ENCODE measurements at places on chromosomes 7 and 10. TPM values are rescaled to one million over a fixed set of nuclear protein-coding genes. Genes with fewer than 3 reads are reported as not detected.

The PPP1R17 gene
- total RNA-seq = not detected

The WEE2 gene
- total RNA-seq = not detected

The RTKN2 gene
- 0.03 TPM for total RNA-seq

The FAM25G gene
- not detected for total RNA-seq

The SAMD9L gene
- total RNA-seq = 4.1 TPM

The ADRB1 gene
- 26.4 TPM for total RNA-seq

The OPALIN gene
- not detected for total RNA-seq

The TPST1 gene
- 4.8 TPM for total RNA-seq

The EVX1 gene
- not detected for total RNA-seq

The CDC123 gene
- total RNA-seq = 44.2 TPM

The FAM25C gene
- total RNA-seq = not detected

The NUPR2 gene
- total RNA-seq = not detected

The COPS6 gene
- total RNA-seq = 86.4 TPM

The CBLL1 gene
- total RNA-seq = 24.1 TPM

The ASAH2 gene
- 1.9 TPM for total RNA-seq

The GHITM gene
- 395 TPM for total RNA-seq

DNA sequence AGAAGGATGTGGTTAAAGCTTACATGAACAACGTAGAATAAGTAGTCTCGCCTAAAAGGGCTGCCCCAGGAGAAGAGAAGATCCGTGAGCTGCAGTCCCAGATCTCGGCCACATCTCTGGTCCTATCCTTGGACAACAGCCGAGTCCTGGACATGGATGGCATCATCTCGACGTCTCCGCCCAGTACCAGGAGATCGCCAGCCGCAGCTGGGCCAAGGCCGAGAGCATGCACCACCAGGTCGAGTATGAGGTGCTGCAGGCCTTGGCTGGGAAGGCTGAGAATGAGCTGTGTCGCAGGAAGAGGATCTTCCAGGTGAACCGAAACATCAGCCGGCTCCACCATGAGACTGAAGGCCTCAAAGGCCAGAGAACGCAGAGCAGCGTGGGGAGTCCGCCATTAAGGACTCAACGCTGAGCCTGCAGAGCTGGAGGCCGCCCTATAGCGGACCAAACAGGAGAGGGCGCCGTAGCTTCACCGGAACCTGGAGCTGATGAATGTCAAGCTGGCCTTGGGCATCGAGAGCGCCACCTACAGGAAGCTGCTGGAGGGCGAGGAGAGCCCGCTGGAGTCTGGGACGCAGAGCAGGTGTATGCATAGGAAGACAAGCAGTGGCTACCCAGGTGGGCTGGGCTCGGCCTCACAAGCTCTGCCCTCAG, 22.2 kb downstream of the LIPK start:
- DNase-seq = no peak

DNA sequence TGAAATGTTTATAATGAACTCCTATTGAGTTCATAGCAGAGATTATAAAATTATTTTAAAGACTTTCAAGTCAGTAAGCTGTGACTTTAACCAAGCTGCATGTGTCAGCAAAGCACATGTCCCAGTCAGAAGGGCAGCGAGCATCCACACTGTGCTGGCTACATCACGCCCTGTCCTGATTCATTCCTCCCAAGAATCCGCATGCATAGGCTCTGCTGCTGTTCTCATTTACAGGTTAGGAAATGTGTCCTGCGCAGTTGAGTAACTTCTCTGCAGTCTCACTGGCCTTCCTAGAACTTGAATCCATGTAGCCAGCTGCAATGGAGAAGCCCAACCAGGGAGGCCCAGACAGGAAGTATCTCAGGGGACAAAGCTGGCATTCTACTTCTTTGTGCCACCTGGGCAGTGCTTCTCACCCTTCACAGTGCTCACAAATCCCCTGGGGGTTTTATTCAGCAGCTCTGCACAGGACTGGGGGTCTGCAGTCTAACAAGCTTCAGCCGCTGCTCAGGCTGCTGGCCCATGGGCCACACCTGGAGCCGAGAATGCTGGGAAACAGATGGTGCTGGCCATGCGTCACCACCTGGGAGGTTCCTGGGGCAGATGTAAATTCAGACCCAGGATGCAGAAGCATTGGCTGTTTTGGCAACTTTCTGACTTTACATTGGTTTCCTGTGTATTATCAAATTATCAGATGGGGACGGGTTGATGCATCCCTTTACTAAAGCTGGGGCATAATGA, 192.8 kb upstream of the GDF10 start:
- DNase-seq = no peak

DNA sequence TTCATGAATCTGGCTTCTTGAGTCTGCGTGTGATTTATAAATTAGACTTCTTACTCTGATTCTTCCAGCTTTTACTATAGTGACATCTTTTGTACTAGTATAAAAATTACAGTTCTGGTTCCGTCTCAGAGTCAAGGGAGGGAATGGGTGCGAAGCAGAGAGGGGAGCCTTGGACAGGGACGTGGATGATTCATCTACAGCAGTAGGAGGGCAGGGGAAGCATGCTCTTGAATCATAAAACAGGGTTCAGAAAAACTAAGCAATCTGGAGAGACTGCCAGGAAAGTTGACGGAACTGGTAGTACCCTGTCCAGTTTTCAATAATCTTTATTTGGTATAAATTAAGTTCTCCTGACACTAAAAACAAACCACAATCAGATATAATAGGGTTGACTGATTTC, 58.1 kb downstream of the ITGA8 start:
- no peak for DNase-seq

DNA sequence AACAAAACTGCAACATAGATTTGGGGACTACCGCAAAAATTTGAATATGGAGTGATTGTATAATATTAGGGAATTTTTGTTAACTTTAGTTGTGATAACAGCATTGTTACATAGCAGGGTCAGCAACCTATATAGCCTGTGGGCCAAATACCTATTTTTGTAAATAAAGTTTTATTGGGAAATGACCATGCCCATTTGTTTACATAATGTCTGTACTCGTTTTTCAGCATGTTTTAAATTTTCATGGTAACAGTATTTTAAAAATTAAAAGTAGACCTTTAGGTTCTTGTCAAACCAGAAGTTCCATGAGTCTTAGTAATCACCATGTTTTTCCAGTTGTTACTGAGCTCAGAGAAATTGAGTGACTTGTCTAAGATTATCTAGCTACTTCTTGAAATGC, 4.7 kb downstream of the BCAP29 start:
- DNase-seq = no peak

DNA sequence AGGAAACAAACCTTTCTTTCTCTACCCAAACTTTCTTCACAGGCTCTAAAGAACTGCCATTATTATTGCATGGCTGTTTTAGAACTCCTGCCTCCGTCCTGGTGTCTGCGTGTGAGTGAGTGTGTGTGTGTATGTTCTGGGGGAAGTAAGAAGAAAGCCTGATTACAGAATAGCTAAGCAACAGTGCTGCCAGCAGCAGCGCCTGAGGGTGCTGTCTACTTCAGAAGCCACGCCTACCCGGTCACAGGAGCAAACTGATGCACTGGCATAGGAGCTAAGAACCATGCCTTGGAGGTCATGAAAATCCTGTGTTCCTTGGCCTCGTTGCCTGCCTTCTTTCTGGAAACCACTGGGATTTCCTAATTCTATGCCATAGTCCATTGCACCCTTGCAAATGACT, 25.2 kb downstream of the LIPK start:
- no peak for DNase-seq

DNA sequence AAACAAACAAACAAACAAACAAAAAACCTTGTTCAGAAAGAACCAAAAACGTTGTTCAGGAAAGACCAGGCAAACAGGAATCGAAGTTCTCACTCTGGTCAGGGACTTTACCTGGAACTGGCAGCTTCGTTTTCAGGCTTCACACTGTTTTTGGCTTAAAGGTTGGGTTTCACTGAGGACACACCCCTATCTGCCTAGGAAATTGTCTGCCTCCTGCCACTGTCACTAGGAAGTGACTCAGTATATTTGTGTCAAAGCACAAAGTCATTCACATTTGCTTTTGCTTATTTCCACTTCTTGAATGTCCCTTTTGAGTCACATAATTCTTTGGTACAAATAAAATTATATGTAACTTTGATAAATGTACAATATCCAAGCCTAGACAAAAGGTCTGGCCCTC, 37.9 kb downstream of the PNLIPRP3 start:
- no peak for DNase-seq

GRCh38 chr10:70915806-70916205, 27.4 kb upstream of the PCBD1 start:
- no peak for DNase-seq

- no peak for DNase-seq
Observed at GRCh38 chr10:69049566-69049961, 38.3 kb upstream of the SRGN start.

GRCh38 chr10:7560519-7560918, 106.2 kb downstream of the ITIH5 start:
- no peak for DNase-seq

- no peak for DNase-seq
Observed at GRCh38 chr7:114141415-114141814, 222.6 kb upstream of the PPP1R3A start.

DNA sequence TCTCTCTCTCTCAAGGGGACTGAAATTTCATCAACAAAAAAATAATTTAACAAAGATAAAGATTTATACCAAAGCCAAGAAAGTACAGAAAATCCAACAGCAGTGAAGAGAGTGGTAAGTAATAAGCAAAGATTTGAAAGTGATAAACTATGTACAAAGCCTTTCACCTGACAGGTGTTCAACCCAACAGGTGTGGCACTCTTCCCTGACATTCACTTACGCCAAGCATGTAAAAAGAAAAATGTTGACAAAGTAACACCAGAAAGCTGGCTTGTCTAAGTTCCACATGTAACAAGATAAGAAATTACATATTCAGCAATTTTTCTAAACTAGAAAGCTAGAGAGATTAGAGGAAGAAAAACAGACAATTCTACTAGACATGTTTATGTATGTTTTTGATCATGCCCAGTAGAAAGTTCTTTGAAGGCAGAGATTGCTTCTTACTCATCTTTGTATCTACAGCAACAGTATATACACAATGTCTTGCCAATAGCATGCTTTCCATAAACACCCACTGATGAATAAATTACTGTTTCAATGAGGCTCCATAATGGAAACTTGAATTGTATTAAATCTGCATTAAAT, 468.5 kb downstream of the PARD3 start:
- no peak for DNase-seq

GRCh38 chr7:23600236-23600635, 3.1 kb downstream of the CCDC126 start:
- DNase-seq = no peak

- no peak for DNase-seq
Observed at GRCh38 chr7:33111614-33112013, 2.4 kb upstream of the RP9 start.

- no peak for DNase-seq
Observed at GRCh38 chr10:113326160-113327111, 226.4 kb upstream of the HABP2 start.

DNA sequence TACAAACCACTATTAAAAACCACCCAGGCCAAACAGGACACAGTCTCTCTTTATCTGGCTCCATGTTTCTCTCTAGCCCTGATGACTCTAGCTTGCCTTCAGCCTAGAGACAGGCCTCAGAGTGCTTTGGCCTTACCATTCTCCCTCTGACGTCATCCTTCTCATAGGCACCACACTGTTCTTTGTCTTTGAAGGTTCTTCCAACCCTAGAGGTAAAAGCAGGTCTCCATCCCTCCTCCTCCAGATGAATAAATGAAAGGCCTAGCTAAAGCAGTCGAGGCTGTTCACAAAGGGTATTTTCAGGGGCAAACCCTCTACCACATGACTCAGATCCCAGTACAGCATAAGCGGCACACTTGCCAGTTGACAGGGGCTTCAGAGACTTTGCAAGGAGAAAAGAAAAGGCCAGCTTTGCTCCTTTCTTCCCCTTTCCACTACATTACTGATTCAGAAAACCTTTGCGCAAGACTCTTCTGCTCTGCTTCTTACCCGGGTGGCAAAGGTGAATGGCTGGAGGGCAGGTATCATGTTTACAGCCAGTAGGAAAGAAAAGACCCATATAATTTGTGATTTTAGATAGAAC, 14.8 kb downstream of the NFE2L3 start:
- no peak for DNase-seq

DNA sequence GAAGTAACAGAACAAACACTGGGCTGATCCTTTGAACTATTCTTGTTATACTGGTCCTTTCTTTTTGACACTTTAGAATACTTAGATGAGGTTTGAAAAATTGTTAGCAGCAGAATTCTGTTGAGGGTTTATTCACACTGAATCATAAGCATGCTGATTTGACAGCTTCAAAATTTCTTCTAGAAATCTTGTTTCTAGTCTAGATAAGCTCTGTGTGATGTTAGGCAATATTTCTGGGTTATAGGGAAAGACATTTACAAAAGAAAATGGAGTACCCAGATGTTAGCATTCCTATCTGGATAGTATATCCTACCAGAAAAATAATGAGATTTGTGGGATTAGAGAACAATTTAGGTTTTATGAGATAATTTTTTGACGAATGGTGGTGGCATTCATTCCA, 12.1 kb downstream of the CSTF2T start:
- no peak for DNase-seq

GRCh38 chr10:32413513-32413912, 32.4 kb upstream of the CCDC7 start:
- no peak for DNase-seq

DNA sequence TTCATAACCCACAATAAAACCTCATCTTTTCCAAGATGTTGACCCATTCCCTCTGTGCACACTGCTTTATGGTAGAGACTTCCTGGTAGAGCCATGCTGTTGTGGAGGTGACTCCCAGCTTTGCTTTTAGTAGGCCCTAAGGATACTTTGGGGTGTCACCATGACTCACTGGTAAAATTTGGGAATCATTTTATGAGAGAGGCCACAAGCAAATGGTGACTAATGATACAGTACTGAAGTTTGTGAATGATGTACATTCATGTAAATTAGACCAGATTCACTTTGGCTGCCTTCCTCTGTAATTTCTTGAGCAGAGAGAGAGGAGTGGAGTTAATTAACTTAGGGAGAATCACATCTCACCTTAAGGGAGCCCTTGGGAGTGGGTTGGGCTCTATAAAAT, 686.5 kb downstream of the LRMDA start:
- no peak for DNase-seq

DNA sequence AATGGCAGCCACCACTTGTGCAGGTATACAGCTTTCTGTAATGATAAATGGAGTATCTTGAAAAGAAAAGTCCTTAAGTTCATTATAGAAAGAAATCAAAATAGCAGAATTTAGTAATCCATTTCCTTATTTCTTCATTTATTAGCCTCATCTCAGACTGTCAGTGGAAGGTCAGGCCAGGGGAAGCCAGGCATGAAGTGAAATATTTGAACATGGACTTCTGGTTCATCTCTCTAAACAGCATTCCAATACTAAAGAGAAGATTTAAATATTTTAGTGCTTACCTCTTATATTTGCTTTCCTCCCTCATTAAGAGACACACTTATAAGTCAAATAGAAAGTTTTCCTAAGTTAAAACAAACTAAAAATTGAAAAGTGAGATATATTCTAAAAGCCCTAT, 26.8 kb downstream of the TRDMT1 start:
- no peak for DNase-seq

- DNase-seq = no peak
Observed at GRCh38 chr10:115026056-115026745, 67.0 kb upstream of the ATRNL1 start.

DNA sequence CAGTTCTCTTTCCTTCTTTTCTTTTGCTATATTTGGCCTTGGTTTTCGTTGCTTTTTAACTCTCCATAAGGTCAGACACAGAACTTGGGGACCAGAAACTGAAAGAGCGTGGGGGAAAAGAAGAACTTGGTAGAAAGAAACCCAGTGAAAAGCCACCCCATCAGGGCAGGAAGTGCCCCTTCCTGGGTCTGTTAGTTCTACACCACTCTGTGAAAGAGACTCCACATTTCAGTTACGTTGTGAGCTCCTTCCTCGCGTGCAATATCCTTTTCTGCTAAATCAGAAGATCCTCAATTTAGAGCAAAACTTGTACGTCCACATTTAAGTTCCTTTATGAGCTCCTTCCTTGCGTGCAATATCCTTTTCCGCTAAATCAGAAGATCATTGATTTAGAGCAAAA, 220.6 kb upstream of the FOXK1 start:
- no peak for DNase-seq

Measured in cardiac septum (tissue), 1 donor.